Fibroblast of lung (primary cell): ENCODE measurements at places on chromosomes 6 and 20. TPM values are rescaled to one million over a fixed set of nuclear protein-coding genes. Genes with fewer than 3 reads are reported as not detected.
A peak's percentile ranks its signal among the peaks of the same experiment; 100 is the strongest.

GRCh38 chr20:8089668-8090067 lies 42.4 kb upstream of the PLCB1 start:
- DNase-seq, result peak; percentile 43

Gene BNIP5
- total RNA-seq, result not detected in 2 replicates

GRCh38 chr20:47789081-47789763 lies 3.9 kb upstream of the SULF2 start:
- peak; percentile 68 for DNase-seq

Gene TGM3
- total RNA-seq, result under 0.01 TPM in 1 of 2 replicates, not detected in the other

Gene RPL7L1
- 108 and 127 TPM in 2 replicates for total RNA-seq

Gene PRSS16
- not detected in 2 replicates for total RNA-seq

- no peak for DNase-seq
These were observed 349.2 kb upstream of the HSF2 start for GRCh38 chr6:122050242-122050755.

GRCh38 chr20:9375221-9375681 lies 139.1 kb upstream of the LAMP5 start:
- DNase-seq, result no peak

GRCh38 chr6:37236921-37237320 lies 20.7 kb upstream of the TBC1D22B start:
- DNase-seq, result no peak

Gene ZNF318
- 5.6 and 6.1 TPM in 2 replicates for total RNA-seq

Gene NUP43
- total RNA-seq, result 16.0 and 19.5 TPM in 2 replicates

GRCh38 chr6:37041521-37041920 lies 36.1 kb downstream of the FGD2 start:
- no peak for DNase-seq

Gene RAB44
- under 0.01 TPM in 2 replicates for total RNA-seq

- peak; percentile 54 for DNase-seq
These were observed 2.1 kb downstream of the PTPRT start for GRCh38 chr20:43187476-43188233.

GRCh38 chr20:62142252-62143080 lies 728 bp downstream of the PSMA7 start:
- no peak for DNase-seq

Gene DTD1
- 50.8 and 71.0 TPM in 2 replicates for total RNA-seq
